ENCODE measurements at places on chromosomes 2 and 18.

DNA sequence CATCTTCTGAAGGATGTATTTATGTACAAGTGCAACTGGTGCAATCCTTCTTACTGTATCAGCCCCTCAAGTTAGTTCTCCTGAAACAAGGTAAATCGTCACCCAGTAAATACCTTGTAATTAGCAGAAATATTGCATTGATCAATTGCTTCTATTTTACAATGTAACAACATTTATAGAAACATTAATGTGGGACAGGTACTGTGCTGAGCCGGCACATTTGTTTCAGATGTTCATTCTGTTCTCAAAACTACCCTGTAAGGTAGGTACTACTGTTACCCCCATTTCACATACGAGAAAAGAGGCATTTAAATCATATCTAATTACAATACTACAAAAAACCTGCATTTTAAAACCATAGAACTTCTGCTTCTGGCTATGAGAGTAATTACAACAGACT is 19.5 kb downstream of the RTN4 start:
- no peak for DNase-seq

DNA sequence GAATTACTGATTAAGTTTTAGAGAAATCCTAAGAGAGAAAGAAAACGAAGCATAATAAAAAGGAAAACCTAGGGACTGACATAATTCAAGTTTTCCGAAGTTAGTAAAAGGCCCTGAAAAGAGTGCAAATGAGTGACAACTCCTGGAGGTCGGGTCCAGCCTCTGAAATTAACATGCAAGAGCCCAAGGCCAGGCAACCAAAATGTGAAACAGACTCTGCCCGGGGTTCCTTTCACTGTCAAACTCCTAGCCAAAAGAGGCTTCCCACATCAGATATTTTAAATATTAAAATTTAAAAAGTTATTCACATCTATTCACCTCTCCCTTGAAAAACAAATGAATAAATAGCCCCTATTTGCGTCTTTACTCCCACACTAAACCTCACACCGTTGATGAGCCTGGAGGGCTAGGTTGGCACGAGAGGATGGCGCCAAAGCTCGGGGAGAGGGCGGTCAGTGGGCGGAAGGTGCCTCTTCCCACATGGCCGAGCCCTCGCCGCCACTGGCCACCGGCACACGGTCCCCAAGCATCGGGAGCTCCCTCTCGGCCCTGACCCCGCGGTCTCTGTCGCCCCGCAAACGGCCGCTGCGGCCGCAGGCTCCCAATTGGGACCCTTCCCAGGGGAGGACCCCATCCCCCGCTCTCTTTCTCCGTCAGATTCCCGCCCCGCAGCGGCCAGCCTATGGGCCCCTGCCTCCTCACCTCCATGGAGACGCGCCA is 630 bp downstream of the PPM1G start:
- DNase-seq: no peak

- no peak for DNase-seq
Measured at GRCh38 chr2:240445961-240446663, 10.6 kb downstream of the GPC1 start.

DNA sequence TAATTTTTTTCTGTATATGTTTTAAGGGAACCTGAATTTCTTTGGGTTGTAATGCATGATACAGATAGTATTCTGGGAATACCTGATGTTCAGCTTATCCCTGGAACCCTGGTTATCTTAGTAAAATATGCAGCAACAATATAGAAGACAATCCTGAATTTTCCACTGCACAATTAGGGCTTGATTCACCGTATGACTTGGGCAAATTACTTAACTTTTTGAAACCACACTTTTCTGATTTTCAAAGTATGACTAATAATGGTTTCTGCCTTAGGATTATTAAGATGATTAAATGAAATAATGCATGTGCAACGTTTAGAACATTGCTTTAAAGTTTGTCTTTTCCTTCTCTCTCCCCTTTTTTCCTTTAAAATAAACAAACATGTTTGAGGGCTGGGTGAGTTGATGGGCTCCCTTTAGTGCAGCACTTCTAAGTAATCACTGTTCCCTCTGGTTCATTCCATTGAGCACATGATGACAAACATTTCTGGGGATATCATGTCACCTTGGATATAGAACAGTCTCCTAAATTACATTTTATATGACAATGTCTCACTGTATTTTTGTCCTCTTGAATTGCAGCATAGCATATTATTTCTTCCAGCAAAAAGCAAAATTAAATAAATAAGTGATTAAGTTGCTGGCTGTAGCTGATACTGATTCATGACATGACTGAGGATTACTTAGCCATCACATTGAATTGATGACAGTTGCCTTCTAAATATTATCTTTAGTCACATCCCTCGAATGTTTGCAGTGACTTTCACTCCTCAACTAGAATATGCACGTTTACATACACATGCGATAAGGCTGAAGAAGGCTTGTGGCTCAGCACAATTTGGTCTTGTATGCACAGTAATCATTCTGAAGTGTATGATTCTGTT is 254.5 kb downstream of the NEDD4L start:
- DNase-seq: no peak

DNA sequence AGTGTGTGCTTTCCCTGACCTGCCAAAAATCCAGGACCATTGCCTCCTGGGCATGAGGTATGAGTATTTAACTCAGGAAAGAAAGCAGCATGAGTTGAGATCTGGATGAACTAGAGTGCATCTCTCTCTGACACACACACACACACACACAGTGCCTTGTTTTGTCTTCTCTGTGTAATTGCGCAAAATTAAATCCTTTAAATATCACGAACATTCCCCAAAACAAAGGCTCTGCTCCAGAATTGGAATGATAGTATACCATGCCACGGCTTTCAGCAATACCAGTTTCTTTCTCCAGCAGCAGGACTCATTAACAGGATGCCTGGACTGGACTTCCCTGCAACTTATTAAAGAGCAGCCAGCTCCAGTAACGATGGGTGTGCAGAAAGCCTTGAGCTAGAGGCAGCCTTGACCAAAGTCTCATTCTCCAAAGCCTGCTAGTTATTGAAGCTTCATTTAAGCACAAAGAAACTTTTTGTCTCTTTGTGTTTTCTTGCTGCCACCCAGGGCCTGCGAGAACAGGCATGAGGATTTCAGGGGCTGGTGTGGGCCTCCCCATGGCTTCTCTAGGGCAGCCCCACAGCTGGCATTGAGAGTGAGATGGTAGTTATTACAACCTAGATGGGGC is 101.7 kb downstream of the NRP2 start:
- DNase-seq: no peak

GRCh38 chr2:45731141-45731540 is 79.7 kb downstream of the PRKCE start:
- DNase-seq: no peak

DNA sequence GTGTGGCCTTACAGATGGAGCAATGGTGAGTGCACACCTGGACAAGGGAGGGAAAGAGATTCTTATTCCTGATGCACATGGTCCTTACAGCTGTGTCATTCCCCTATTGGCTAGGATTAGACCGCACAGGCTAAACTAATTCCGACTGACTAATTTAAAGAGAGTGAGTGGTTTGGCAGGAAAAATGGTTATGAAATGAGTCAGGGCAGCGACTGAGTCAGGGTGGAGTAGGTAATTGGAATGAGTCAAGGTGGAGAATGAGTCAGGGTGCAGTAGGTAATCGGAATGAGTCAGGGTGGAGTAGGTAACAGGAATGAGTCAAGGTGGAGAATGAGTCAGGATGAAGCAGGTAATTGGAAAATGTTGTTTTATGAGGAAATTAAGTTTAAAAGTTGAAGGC is 1353.7 kb upstream of the LRRTM1 start:
- DNase-seq: no peak

GRCh38 chr2:8285081-8285480 is 396.8 kb upstream of the ID2 start:
- no peak for DNase-seq

DNA sequence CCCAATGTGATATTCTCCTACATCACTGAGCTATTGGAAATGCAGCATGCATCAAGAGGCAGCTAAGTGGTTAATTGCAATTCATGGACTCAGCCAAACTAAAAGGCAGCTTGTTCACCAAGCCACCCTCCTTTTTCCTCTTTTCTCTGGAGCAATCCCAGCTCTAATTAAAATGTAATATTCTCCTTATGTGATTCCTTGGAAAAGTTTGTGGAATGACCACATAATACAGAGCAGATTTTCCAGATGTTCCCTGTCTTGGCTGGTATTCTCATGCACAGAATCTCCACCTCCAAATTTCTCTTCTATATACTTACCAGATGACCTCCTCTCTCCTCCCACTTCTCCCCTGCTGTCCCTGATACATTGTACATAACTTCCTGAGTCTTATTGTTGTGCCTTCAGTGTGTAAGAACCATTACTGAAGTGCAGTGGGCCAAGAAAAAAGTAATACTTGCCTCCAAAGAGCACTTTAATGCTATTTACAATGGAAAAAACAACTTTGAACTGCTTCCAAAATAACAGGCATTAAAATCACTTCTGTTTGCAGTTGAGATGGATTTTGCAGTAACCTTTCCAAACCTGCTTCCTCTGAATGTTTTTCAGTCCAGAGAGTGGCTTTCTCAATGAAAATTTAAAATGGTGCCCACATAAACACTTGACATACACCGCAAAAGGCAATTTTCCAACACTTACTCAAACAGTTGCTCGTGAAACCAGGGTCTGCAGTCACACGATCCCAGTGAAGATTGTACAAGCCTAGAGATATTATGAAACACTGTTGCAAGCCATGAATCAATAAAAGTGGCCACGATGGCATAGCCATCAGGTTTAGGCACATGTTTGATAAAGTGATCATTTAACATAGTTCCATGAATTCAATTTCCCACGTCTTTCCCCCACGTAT is 258.0 kb downstream of the MTX2 start:
- DNase-seq: no peak

- DNase-seq: no peak
Measured at GRCh38 chr2:79985571-79985970, 319.0 kb downstream of the LRRTM1 start.

- DNase-seq: no peak
Measured at GRCh38 chr2:21083482-21083881, 39.6 kb upstream of the APOB start.

DNA sequence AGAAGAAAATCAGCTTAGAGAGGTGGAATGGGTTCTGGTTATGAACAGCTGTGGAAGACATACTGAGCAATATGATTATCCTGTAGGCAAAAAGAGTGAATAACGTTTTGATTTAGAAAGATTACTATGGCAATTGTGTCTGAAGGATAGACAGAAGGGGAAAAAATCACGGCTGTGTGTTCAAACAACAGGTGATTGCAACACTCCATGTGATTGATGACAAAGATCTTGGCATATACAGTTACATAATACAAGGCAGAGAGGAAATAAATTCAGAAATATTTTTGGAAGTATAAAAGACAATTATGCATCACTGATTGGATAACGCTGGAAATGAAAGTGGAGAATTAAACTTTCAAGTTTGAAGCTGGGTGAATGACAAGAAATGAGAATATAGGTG is 58.5 kb upstream of the KCNJ3 start:
- DNase-seq: no peak

GRCh38 chr2:176601066-176601465 is 331.8 kb downstream of the MTX2 start:
- no peak for DNase-seq

DNA sequence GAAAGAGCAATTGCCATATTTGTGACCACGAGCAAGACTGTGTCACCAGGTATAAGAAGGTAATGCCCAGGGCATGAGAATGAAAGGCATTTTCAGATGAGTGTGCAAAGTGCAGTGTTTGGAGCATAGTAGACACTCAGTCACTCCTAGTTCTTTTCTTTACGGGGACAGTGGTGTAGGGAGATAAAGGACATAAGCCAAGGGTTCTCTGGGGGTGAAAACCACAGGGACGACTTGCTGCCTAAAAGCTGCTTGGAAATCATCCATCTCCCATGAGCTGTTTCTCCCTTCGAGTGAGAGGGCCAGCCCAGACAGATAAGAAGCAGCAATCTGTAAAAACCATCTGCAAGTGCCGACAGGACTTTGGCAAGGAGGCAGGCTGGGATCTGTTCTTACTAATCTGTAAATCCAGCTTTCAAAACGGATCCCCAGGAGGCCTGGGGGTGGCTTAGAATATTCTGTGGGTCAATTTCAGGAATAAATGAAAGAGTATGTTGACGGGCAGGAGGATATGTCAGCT is 221.6 kb downstream of the LPIN1 start:
- no peak for DNase-seq

- DNase-seq: no peak
Measured at GRCh38 chr2:147424766-147425165, 420.1 kb upstream of the ACVR2A start.

- no peak for DNase-seq
Measured at GRCh38 chr2:204681412-204681811, 136.1 kb downstream of the PARD3B start.

All from CD8-positive, alpha-beta T cell (primary cell).